ENCODE measurements at places on chromosomes 3 and 15.

DNA sequence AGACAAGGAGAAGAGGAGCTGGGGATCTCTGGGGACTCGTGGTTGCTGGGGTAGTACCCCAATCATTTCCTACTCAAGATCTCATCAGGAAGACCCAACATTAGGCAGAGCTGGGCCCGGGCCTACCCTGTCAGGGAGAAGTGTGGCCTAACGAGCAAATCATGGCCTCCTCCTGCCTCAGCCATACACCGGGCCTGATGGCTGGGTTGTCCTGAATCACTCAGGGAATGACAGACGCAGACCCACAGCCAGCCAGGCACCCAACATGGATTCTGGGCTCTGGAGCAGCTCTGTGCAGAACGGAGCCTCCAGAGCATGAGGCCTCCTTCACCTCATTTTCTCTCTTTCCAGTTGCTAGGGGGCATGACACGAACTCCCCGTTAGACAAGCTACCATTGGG is 19.7 kb downstream of the ITGA11 start:
- DNase-seq, result no peak

DNA sequence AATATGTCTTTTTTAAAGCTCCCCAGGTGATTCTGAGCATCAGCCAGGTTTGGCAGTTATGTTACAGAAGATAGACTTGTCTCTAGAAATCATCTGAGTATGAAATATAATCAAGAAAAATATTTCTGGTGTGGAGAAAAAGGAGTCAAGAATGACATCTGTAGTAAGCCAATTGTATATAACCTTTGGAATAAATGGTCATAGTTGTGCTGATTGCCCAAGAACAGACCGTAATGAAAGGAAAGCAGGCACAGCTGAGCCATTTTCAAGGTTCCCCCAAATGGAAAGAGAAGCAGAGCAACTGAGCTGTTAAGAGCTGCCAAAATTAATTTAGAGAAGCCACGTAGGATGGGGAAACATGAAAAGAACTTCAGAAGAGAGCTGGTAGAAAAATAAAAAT is 26.6 kb downstream of the GOLM2 start:
- DNase-seq, result no peak

- peak; percentile 50 for DNase-seq
Measured at GRCh38 chr3:189267981-189268613, 96.3 kb downstream of the TPRG1 start.

GRCh38 chr15:40204100-40204499 is 34.8 kb upstream of the PAK6 start:
- DNase-seq, result no peak

- no peak for DNase-seq
Measured at GRCh38 chr15:64748251-64748650, 27.1 kb downstream of the RBPMS2 start.

DNA sequence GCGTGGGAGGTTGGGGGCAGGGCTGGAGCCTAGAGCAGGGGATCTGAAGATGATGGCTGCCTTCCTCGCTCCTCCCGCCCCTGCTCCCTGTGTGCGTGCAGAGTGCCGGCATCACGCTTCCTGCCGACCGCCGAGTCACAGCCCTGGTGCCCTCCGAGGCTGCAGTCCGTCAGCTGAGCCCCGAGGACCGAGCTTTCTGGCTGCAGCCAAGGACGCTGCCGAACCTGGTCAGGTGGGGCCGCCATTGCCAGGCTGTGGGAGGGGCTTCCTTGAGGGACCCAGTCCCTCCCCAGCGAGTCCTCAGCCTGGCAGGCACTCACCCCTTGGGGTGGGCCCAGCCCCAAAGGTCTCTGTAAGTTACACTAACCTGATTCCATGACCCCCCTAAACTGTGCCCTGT is 17.6 kb downstream of the STAB1 start:
- DNase-seq, result no peak

DNA sequence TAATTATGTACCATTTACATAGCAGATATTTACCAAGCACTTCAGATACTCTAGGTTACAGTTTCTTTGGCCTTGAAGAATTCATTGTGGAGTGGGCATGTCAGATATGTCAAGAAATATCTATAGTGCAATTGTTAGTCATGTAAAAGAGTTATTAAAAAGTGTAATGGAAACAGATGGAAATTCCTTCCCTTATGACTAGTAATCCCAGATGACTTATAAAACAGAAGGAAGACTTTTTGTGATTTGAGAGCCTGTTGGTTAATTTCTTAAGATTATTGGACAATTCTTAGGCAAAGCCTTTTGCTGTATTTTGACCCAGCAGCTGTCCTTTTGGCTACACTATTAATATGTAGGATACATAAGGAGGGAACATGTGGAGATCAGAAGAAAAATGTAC is 708.9 kb upstream of the NECTIN3 start:
- DNase-seq, result no peak

GRCh38 chr3:57001356-57001755 is 59.1 kb upstream of the SPATA12 start:
- DNase-seq, result no peak

DNA sequence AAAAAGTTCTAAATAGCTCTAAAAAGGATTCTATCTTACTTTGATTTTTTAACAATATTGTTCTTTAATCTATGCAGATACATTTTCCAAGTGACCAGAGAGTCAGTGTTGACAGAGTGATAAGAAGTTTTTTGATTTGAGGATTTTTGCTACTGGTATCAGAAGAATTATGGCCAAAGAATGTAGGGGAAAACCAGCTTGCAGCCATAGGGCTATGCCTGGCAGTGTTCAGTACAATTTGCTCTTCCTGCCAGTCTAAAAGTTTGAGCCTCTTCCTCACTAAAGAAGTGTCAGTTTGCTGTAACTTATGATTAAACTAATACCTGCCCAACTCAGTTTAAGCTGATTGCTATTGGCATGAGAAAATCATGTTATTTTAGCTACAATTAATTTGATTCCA is 35.3 kb upstream of the FSIP1 start:
- no peak for DNase-seq

DNA sequence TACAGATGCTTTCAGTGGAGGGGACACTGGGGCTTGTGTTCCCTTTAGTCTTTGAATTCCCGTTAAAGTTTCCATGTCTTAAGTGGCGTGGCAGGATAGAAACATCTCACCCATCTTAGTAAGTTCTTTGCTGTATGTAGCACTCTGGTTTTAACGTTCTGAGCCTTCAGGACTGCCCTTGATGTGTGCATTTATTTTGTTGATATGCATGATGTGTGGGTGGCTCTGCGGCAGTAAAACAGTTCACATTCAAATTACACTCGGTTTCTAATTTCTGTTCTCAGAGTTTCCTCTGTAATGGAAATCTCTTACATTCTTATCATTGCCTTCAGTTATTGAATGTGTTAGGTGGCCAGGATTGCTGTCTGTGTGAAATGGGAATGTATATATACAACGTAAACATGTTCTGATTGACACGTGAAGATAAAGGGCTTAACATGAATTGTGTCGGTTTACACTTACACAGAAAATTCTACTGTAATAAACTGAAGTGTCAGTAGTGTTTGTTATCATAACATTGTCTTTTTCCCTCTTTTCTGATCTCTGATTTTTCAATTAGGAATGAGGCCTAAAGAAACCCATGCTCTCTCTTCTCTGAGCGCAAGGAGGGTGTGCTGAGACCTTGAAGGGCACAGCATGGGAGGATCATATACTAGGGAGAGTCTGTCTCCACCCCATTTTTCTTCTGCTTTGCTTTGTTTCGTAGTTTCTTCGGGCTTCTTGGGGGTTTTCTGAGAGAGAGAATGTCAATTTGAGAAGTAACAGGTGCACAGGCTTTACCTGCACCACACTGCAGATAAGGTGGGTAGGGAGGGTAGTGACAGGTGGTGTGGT is 51.5 kb downstream of the IGF1R start:
- no peak for DNase-seq

- DNase-seq, result no peak
Measured at GRCh38 chr15:69697916-69698315, 245.3 kb downstream of the RPLP1 start.

DNA sequence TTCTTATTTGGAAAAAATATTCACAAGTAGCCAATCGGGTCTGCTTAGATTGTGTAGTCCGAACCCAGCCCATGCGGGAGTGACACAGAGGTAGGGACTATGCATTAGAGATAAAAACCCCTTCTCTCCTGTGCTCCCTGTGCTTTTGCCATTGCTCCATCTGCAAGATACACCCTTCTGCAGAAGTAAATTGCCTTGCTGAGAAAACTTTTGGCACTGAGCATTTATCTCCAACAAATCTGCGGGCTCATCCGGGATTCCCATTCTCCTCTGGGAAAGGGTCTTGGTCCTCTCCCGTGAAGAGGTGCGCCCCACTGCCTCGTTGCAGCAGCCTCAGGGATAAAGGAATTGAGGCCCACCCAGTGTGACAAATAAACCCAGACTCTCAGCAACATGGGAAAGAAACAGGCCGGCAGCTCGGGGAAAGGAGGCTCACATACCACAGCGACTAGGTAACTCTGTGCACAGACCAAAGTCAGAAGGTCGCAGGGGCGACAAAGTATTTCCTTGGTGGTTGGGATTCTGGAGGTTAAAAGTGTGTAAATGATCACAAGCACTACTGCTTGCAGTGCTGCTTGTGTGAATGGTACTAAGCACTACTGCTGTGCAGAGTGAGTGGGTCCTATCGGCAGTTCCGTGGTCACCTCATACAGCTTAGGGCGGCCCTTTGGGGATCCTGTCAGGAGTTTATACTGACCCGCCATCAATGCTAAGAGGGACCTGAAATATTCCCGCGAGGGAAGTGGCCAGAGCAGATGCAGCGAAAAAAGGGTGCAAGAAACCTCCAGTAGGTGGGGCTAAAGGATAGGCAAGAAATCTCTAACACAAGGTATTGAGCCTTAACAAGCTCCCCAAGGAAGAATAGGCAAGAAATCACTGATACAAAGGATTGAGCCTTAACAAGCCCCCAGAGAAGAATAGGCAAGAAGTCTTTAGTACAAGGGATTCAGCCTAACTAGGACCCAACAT is 54.3 kb downstream of the GSK3B start:
- no peak for DNase-seq

GRCh38 chr3:162777118-162777517 is 1280.5 kb downstream of the OTOL1 start:
- DNase-seq, result peak; percentile 28

GRCh38 chr15:57857871-57858270 is 151.4 kb downstream of the POLR2M start:
- DNase-seq, result no peak

GRCh38 chr3:182063742-182064141 is 352.0 kb downstream of the SOX2 start:
- DNase-seq, result no peak

GRCh38 chr15:79900087-79900486 is 3.3 kb upstream of the MTHFS start:
- DNase-seq, result no peak

GRCh38 chr15:62404194-62404985 is 239.3 kb upstream of the C2CD4B start:
- no peak for DNase-seq

DNA sequence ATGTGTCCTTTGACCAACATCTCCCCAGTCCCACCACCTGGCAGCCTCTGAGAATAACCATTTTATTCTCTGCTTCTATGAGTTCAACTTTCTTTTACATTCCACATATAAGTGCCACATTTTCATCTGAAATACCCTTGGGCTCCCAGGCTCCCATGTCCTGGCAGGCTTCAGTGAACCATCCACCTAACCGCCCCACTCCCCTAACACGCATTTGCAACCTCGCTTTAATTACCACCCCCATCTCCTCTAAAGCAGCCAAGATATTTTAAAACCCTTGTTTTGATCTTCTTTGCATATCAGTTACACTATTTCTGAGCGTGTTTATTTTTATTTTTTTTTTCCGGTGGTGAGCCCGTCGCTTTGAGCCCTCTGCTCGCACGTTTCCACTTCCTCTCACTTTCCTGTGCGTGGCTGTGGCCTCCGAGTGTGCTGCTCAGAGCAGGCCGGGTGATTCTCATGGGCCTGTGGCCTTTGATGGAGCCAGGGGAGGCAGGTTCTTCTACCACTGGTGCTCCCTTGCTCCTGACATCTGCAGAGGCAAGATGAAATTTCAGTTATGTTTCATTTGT is 195.4 kb upstream of the LPP start:
- no peak for DNase-seq

- peak; percentile 48 for DNase-seq
Measured at GRCh38 chr15:65954289-65954741, 85.0 kb downstream of the RAB11A start.

GRCh38 chr3:159765860-159766294 is 222.8 kb upstream of the IL12A start:
- no peak for DNase-seq

DNA sequence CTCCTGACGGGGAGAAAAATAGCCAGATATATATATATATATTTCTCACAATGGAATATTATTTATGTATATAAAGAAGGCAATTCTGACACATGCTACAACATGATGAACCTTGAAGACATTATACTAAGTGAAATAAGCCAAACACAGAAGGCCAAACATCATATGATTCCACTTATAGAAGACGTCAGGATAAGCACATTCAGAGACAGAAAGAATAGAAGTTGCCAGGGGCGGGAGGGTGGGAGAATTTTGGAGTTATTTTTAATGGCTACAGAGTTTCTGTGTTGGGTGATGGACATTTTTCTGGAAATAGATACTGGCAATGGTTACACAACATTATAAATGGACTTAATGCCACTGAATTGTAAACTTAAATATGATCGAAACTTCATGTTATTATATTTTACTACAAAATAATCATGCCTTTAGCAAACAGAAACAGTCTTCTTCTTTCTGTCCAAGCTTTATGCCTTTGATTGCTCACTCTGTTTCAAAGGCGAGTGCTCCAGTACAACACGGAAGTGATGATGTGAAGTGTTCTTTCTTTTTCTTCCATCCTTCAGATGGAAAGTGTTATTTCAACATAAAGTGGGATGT is 514.0 kb downstream of the OCA2 start:
- DNase-seq, result no peak

DNA sequence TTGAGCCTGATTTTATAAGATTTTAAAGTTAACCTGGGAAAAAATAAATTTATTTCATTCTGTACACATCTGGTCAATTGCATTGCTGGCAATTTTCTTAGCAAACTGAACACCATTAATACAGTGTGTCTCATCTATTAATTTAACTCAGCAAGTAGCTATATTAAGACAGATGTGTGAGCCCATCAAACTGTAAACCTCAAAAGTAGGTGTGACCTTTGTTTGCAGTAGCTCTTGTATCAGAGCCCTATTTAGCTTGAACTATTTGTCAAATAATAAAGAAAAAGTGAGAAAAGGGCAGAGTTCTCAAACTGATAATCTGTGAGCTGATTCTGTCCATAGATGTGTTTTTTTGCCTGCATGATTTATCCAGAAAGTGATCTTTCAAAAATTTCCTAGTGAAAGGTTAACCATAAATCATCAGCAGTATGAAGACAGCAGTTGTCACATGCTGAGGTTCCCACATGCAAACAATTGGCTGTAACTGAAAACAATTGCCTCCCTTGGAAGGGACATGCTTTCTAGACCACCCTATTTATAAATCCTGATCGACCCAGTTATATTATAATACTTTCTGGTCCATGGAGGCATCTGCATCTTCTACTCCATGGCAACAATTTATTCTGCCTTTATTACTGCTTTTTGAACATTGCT is 646.5 kb downstream of the NSUN3 start:
- no peak for DNase-seq

- DNase-seq, result peak; percentile 8
Measured at GRCh38 chr15:33358306-33358705, 47.5 kb downstream of the RYR3 start.

GRCh38 chr3:84566256-84566655 is 392.5 kb upstream of the CADM2 start:
- no peak for DNase-seq

- DNase-seq, result no peak
Measured at GRCh38 chr3:155106119-155106518, 26.0 kb downstream of the MME start.

- DNase-seq, result no peak
Measured at GRCh38 chr3:179536256-179536655, 26.5 kb upstream of the ACTL6A start.

Measured in kidney glomerular epithelial cell (primary cell).